Retinal pigment epithelial cell (primary cell): ENCODE measurements at places on chromosomes 2 and 18.

DNA sequence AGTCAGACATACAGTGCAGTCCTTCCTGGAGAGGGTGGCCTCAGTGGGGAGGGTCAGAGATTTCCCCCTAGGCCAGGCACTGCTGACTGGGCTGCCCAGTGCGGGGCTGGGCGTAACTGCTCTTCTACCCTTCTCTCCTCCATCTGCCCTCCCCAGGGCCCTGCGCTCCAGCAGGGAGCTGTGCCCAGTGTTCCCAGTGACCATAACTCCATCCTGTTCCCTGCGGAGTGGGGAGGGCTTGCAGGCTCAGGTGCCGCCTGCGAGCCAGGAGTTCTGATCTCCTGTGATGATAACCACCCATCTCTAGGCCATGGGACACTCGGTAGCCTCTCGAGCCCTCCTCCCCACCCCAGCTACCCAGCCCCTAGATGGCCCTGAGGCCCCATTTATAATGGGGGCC lies 107.6 kb downstream of the SMAD7 start:
- DNase-seq, result no peak

DNA sequence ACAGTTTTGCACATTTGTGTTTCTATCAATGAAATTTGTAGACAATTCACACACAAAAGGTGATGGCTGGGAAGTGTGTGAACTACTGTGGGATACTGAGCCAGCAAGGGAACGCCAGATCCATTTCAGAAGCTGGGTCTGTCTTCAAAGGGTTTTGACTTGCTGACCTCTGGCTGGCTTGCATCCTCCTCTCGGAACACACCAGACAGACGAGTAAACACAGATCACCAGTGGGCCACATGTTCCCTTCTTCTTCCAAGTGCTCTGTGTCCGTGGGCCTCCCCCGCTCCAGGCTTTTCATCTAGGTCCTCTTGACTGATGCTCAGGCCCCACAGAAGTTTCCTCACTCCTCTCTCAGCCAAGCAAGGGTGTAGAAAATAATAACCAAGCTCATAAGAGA lies 122.2 kb upstream of the OSR1 start:
- DNase-seq, result no peak

DNA sequence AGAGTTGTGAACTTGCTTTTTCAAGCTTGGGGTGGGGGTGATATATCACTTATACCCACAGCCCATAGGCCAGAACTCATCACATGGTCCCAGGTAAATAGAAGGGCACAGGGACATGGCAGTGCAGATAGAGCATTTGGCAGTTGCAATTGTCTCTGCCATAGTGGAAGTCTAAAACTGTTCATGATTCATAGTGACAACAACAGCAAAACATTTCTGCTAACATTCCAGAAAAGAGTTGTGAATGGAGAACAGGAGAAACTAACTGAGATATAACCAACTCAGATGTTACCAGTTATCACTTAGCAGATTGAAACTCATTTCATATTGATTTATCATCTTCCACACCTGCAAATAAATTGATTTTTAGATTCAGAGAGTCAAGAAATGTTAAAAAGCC lies 278.6 kb upstream of the KYNU start:
- no peak for DNase-seq

GRCh38 chr18:77208964-77209363 lies 40.7 kb upstream of the GALR1 start:
- no peak for DNase-seq

GRCh38 chr2:105005181-105005951 lies 32.5 kb upstream of the MRPS9 start:
- DNase-seq, result no peak

GRCh38 chr2:35960596-35960995 lies 395.0 kb upstream of the CRIM1 start:
- DNase-seq, result no peak

GRCh38 chr18:44682871-44683221 lies 2.2 kb downstream of the SETBP1 start:
- no peak for DNase-seq

DNA sequence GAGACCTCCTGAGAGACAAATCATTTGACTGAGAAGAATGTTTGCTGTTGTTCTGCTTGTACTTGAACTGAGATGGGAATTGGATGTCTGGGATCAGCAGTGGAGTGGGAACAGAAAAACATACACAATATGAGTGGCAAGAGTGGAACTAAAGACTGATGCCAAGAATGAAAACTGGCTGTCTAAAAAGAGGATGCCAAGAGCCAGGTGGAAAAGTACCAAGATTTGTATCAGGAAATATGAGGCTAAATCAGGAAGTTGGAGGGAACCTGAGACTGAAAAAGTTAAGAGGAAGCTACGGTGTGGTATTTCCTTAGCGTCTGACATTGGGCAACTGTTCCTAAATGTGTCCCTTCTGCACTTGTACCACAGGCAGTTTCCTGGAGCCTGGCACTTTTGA lies 440.9 kb upstream of the CELF4 start:
- DNase-seq, result no peak

GRCh38 chr2:170298115-170298514 lies 120.2 kb downstream of the MYO3B start:
- no peak for DNase-seq

DNA sequence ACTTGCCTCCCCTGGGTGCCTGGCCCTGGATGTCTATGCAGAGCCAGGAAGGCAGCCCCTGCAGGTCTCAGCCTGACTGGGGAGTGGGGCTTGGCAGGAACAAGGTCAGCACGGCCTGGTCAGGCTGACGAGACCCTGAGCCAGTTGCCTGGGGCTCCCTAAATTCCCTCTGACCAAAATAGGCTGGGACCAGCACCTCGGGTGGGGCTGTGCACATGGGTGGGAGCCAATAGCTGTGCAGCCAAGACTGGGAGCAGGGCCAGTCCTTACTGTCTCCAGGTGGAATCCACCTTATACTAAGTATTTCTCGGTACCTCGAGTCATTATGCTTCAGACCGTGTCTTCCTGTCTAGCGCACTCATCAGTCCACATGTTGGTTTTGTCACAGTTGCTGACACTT lies 11.4 kb upstream of the IL1R2 start:
- DNase-seq, result no peak

GRCh38 chr18:50982086-50982801 lies 14.4 kb downstream of the ELAC1 start:
- DNase-seq, result no peak

DNA sequence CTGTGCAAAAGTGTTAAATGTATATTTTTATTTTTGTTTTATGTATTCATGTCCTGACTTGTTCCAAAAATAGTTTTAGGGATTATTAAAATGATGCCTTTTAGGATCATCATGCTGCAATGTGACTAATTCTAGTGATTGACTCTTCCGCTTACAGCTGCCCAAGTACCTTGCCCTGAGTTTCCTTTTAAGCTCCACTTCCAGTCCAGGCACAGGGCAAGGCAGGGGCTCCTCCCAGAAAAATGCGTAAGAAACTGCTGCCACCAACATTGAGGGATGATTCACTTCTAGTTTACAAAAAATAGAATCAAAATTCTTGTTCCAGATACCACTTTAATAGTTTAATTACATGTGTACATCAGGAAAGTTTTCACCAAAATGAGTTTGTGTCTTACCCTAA lies 116.4 kb downstream of the IRS1 start:
- peak; percentile 68 for DNase-seq

DNA sequence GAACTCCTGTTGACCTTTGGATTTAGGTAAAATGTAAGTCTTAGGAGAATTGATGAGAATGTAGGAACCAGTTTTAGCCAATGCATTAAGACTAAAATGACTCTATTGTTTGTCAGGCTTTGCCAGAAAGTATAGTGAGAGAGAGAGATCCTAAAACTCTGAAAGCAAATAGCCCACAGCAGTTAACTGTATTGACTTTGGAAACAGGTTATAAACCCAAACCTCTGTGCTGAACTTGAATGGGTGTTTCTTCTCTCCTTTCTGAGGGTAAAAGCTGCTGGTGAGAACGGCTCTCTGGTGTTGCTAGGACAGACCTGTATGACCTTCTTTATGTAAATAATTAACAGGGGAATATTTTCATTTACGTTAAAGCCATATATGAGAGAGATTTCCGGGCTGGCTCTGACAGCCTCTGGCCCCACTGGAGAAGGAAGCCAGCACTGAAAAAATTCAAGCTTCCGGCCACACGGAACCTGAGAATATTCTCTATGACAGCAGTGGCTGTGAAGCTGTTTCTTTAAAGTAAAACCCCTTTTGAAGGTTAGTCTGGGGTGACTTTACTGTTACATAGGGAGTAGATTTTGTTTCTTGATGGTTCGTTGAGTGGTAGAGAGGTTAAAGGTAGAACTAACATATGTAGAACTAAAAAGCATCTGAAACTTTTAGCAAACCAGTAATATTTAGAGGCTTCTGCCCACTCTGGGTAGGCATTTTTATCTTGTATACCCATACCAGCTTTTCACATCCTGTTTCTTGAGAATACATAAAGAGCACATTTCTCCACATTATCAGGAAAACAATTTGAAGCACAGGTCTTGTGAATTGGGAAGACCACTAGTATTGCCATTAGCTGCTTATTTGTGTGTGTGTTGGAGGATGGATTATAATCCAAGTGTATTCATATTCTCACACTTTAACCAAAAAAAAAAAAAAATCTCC lies 123.8 kb downstream of the SPTBN1 start:
- DNase-seq, result no peak

- DNase-seq, result no peak
Observed at GRCh38 chr2:18238209-18238608, 322.2 kb downstream of the RDH14 start.

- DNase-seq, result no peak
Observed at GRCh38 chr18:58608216-58608615, 20.7 kb downstream of the ALPK2 start.

- DNase-seq, result no peak
Observed at GRCh38 chr18:61825386-61825785, 67.4 kb downstream of the RNF152 start.

GRCh38 chr2:206974551-206974950 lies 35.2 kb downstream of the CPO start:
- no peak for DNase-seq
